Cerebellar cortex (tissue), 1 donor: ENCODE measurements at places on chromosomes 4 and X.

DNA sequence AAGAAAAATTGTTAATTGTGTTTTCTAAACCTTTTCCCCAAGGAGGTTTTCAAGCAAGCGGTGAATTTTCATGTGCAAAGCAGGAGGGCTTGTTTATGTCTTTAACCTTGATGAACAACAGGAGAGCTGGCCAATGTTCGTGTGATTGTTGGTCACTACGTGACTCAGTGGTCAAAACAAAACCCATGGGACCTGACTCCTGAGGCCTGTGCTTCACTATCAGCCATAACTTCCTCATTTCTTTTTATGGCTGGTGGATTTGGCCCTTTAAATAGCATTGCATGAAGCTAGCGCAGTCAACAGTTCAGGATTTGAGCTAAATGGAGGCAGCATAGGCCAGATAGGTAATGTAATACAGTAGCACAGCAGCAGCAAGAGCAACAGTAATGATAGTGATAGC is 80.5 kb downstream of the MID1IP1 start:
- no peak for DNase-seq

DNA sequence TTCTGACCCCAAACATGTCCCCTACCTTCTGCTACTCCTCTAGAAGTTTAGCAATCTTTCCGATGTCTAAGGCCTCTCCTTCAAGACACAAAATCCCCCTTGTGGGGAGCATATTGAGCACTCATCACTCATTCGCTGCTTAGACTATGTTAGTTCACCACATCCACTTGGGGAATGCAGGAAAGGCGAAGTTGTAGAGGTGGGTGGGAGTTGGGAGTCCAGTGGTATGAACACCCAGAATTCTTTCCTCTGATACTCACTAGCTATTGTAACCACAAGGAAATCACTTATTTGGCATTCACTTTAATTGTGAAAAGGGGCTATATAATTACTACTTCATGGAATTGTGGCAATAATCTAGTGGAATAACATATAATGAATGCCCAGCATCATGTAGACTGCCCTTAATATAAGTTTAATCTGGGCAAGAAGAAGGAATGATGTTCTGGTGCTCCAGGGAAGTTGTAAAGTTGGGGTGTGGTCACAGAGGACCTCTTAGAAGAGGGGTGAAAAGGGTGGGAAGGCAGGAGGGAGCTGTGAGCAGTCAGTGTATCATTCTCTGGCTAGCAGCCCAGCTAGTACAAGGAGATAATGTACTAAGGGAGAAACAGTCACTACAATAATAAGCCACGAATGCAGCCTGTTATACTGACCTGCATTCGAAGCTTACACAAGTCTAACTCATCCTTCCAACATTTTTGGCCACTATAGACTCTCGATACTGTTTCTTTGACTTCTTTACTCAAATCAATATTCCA is 468.2 kb upstream of the DIPK2B start:
- no peak for DNase-seq

GRCh38 chr4:10129196-10130177 is 12.9 kb upstream of the WDR1 start:
- no peak for DNase-seq

GRCh38 chrX:46683048-46683447 is 75.9 kb downstream of the SLC9A7 start:
- no peak for DNase-seq

DNA sequence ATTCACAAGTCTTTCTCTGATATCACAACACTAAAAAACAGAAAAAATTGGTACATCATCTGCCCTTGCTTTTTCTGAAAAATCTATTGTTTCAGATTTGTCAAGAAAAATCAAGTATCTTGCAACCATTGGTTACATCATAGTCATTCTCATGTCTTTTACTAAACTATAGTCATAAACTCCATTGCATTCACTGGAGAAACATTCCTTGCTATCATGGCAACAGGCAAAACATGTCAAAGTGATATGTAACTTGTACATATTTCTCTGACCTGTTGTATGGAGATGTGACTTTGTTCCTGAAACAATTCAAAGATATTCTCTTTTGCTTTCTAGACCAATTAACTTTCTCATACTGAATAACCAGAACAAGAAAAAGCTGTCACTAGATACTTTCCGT is 121.9 kb upstream of the ANK2 start:
- no peak for DNase-seq
